HT-29 (cell line): ENCODE measurements at places on chromosomes 6 and 20. TPM values are rescaled to one million over a fixed set of nuclear protein-coding genes. Genes with fewer than 3 reads are reported as not detected.

DNA sequence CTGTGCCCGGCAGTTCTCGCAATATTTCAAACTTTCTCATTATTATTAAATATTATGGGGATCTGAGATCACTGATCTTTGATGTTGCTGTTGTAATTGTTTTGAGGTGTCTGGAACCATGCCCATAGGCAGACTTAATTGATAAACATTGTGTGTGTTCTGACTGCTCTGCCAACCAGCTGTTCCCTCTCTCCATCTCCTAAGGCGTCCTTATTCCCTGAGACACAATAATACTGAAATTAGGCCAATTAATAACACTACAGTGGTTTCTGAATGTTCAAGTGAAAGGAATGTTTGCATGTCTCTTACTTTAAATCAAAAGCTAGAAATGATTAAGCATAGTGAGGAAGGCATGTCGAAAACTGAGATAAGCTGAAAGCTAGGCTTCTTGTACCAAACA is 7.6 kb downstream of the MAPK14 start:
- no peak for DNase-seq

DNA sequence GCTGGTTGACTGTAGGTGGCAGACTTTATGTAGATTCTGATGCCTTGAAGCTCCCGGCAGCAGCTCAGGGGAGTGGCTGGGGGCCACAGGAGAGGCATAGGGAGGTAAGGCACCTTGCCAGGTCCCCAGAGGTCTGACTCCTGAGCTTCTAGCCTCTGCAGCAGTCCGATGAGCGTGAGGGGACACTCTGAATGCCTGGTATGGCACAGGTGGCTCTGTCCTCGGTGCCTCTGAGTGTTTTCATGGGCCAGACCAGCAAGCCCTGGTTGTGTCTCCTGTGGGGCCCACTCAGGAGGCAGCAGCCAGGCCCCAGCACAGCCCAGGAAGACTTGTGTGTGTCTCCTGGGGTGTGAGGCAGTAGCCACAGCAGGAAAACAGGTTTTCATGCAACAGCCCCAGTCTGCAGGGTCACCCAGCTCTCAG is 39.7 kb upstream of the IRF4 start:
- DNase-seq: no peak

DNA sequence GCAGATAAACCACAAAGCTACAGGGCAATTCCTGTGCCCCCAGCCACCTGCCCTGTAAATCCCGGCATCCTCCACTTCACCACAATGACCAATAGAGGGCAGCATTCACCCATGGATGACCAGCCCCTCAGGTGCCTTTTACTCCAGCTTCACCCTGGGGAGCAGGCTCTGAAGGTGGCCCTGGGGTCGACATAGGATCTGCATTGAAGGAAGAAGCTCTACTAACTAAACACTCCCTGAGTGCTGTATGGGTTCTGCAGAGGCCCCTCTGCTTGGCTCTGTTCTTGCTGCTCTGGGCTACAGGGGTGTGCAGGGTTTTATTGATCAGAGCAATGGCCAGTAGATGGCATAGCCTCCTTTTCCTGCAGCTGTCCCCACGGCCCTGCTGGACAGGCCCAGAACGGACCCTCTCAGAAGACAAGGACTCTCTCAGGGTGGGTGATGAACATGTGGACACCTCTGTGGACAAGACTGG is 20.3 kb downstream of the CST4 start:
- peak; percentile 82 for DNase-seq

DNA sequence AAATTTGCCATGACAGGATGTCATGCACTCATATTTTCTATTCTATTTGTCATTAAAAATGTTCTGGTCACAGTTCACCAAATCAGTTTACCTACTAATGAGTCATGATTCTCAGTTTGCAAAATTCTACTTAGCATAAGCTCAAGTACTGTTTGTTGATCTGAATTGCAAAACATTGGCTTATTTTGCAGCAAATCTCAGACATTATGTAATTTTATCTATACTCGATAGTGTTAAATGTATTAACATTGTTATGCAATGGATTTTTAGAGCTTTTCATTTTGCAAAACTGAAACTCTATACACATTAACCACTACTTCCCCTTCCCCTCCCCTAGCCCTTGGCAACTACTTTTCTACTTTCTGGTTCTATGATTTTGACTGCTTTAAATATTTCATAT is 213.8 kb upstream of the ZFP64 start:
- no peak for DNase-seq

Gene CCM2L
- total RNA-seq: 0.13 TPM in 1 of 2 replicates, not detected in the other
